ENCODE measurements at places on chromosomes 7 and 10.
A peak's percentile ranks its signal among the peaks of the same experiment; 100 is the strongest.

DNA sequence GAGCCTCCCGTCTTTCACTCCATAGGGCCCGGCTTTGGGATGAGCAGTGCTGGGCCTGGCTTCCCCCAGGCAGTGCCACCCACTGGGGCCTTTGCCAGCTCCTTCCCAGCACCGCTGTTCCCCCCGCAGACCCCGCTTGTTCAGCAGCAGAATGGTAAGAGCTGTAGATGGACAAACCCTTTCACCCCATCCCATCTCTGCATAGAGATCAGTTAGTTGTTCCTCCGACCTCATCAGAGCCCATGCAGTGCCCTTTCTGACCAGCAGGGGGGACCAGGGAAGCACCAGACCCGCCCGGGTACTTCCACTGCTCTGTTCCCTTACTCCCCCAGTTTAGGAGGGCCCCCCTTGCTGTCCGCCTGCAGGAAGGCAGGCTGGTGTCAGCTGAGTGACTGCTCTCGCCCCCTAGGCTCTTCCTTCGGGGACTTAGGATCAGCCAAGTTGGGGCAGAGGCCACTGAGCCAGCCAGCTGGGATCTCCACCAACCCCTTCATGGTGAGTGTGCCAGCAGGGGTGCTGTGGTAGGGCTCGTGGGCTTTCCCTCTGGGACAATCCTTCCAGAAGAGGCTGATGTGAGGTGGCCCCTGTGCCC lies 9.8 kb downstream of the SAP25 start:
- DNase-seq, result peak; percentile 90

- no peak for DNase-seq
Measured at GRCh38 chr10:85565381-85565780, 801.2 kb downstream of the GRID1 start.

- DNase-seq, result no peak
Measured at GRCh38 chr10:29838539-29838938, 203.8 kb upstream of the SVIL start.

DNA sequence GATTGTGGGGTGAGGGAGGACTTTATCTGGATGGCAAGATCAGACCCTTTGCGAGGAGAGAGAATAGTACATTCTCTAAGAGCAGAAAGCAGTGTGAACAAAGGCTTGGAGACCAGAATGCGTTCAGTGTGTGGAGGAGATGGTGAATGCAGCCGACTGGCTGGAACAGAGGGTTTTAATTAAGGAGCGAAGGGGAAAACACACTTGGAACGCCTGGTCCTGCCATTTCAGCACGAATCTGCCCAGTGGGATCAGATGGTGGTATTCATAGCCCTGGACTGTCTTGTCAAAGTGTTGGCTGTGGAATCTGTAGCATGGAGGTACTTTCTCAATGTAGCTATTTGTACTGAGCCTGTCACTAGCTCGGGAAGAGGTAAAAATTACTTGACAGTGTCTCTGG lies 260.9 kb downstream of the SLC25A13 start:
- DNase-seq, result no peak

DNA sequence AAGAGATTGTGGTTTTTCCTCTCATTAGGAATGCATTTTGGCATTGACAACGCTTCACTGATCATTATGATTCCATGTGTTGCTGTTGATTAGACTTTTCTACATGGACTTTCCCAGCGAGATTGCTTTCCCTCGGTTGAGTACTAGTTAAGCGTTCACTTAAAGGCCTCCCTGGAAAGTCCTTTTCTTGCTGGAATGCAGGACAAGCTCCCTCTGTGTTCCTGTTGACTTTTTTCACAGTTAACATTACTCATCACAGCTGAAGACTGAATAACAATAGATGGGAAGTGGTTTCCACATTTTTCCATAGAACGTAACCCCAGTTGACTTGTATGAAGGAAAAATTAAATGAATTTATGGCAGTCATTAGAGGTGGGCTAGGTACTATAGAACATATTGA lies 2.6 kb upstream of the CAV1 start:
- DNase-seq, result no peak

GRCh38 chr7:87858417-87859100 lies 17.6 kb downstream of the SLC25A40 start:
- DNase-seq, result no peak

GRCh38 chr7:1225441-1226185 lies 7.1 kb upstream of the UNCX start:
- DNase-seq, result peak; percentile 63

GRCh38 chr10:35056686-35057085 lies 33.5 kb downstream of the CUL2 start:
- no peak for DNase-seq

GRCh38 chr7:113880559-113880958 lies 38.2 kb downstream of the PPP1R3A start:
- DNase-seq, result no peak

Measured in activated CD4-positive, alpha-beta T cell treated with anti-CD3 and anti-CD28 coated beads for 48 hours (primary cell).